ENCODE measurements at places on chromosomes 16 and 17.

- no peak for DNase-seq
Observed at GRCh38 chr17:49830605-49831004, 17.3 kb downstream of the TAC4 start.

DNA sequence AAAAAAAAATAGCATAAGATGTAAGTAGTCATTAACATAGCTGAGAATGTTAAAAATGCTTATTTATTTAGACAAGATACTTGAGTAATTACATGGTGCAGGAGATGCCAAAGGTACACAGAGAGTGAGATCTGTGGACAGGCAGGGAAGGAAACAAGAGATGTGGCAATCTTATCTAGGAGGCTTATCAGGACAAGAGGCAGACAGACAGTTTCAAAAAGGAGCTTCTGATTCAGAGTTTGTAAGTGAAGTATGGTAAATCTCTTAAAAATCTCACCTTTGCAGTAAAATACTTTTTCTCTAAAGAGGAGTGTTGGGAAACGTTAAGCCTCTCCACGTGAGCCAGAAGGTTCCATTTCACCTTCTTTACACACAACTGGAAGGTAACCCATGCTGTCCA lies 19.9 kb upstream of the GHDC start:
- DNase-seq = no peak

GRCh38 chr17:64406321-64407200 lies 15.9 kb upstream of the PECAM1 start:
- peak; percentile 20 for DNase-seq

GRCh38 chr17:61007980-61008379 lies 330.3 kb downstream of the BCAS3 start:
- DNase-seq = no peak

DNA sequence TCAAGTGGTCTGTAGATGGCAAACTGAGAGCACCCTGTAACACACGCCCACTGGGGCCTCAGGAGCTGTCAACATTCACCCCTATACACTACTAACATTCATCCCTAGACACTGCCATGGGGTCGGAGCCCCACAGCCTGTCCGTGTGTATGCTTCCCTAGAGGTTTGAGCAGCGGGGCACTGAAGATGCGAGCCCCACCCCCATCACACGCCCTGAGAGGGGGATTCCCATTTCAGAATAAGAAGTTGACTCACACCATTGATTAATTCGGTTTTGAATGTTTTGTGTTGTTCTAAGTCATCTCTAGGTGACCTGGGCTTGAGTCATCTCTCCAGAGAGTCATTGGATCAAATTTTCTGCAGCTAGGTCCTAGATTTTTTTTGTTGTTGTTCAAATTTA lies 37.3 kb upstream of the MMD start:
- DNase-seq = peak; percentile 81

DNA sequence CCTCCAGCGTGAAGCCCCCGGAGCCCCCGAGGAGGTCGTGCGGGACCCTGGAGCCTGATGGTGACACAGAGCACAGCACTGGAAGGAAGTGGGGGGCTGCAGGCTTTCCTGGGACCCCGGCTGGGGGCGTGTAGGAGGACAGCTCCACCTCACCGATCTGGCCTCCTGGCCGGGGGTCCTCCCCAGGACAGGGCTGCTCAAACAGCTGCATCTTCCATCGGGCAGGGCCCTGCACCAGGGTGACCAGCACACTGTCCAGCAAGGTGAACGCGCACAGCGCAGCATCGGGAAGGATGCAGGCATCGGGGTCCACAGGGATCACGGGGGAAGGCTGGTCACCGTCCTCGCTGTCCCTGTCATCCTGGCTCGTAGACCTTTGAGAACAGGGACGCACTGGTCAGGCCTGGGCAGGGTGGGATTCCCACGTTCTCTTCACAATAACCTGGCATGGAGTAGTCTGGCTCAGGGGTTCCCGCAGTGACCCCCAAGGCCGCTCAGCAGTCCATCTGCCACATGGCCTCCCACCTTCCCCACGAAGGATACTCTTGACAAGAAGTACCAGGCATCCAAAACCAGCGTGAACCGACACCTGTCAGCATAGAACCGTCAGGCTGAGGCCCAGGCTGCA lies 1.2 kb downstream of the FAAP100 start:
- DNase-seq = no peak

- peak; percentile 74 for DNase-seq
Observed at GRCh38 chr16:78957317-78958100, 643.0 kb downstream of the MAF start.

DNA sequence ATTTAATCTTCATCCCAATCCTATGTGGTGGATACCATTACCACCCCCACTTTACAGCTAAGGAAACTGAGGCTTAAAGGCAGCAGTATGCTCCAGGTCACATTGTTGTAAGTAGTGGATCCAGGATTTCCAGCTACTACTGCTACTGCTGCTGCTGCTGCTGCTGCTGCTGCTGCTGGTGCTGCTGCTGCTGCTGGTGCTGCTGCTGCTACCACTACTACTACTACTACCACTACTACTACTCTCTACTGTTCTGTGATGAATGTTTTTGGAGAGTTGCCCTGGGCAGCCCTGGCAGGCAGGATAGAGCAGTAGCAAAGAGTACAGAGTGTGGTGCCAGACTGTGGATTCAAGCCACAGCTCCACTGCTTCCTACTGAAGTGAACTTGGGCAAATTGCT lies 49.3 kb upstream of the SLC12A3 start:
- DNase-seq = no peak

GRCh38 chr17:1264196-1264595 lies 6.0 kb upstream of the BHLHA9 start:
- no peak for DNase-seq

DNA sequence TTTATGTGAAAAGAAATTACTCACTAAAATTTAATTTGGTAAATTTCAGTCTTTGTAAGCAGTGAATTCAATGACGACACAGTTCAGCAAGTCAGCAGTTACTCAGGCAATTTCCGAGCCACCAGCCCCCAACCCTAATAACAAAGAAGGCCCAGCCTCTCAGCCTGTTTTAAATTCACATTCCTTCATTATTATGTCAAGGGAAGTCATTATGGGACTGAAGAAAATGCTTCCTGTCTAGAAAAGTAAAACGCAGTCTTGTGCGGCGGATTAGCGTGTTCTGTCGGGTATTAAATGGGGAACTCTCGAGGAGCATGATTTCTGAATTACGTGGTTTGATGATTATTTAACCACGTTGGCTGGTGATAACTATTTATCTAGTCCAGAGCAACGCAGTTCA lies 177.6 kb downstream of the AIPL1 start:
- no peak for DNase-seq

DNA sequence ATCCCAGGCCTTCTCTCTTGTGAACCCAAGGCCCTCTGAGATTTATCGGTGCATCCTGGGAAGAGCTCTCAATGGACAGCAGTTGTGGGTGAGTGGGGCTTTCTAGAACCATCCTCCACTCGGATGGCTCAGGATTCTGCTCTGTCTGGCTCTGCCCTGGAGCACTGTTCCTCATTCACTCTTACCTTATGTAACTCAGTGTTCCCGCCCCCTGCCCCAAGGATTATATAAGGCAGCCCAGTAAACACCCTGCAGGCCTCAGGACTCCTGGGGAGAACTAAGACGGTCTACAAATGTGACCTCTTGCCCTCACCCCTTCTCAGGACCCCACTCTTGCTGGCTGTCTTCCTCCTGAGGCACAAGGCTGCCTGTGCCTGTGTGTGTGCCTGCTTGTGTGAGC lies 3.8 kb downstream of the RPRML start:
- no peak for DNase-seq

- no peak for DNase-seq
Observed at GRCh38 chr16:84032458-84033178, 10.0 kb downstream of the SLC38A8 start.

- DNase-seq = no peak
Observed at GRCh38 chr17:66684731-66685130, 150.2 kb upstream of the CACNG5 start.

- DNase-seq = no peak
Observed at GRCh38 chr16:79132701-79133100, 467.8 kb downstream of the MAF start.

- no peak for DNase-seq
Observed at GRCh38 chr17:79214940-79215604, 140.4 kb downstream of the ENGASE start.

DNA sequence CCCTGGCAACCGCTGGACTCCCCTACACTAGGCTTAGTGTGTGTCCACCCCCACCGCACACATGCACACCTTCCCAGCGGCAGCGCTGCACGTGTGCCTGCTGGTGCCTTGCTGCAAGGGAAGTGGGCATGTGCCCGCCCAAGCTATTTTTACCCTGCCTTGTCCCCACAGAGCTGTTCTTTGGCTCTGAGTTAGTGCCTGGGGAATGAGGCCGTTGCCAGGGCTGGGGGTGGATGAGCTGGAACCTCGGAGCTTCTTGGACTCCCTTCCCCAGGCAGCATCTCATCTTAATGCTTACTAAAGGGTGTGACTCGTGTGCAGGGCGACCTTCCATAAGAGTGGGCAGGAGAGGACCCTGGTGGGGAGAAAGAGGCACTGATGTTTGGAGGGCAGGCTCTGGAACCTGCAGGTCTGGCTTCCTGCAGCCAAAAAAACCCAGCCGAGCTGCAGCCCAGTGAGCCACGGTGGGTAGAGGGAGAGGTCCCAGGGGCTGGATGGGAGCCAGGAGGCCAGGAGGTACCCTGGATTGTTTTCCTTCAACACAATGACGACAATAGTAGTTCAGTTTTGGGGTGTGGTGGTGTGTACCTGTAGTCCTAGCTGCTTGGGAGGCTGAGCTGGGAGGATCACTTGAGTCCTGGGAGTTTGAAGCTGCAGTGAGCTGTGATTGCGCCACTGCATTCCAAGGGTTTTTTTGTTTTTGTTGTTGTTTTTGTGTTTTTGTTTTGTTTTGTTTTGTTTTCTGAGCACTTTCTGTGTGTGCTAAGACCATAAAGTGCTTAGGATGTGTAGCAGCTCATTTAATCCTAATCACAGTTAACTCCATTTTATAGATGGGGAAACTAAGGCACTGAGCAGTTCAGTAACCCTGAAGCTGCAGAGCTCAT lies 119.1 kb downstream of the RAB11FIP4 start:
- DNase-seq = no peak

DNA sequence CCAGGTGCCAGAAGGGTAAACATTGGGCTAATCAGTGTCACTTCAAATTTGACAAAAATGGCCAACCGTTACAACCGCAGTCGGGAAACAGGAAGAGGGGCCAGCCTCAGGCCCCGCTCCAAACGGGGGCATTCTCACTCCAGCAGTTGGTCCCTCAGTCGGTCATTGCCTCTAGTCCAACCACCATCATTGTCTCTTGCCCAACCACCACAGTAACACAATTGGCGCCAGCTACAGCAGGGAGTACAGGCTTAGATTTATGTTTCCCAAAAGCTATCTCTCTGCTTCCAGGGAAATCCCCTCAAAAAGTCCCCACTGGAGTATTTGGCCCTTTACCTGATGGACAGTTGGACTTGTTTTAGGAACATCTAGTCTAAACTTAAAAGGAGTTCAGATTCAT lies 20.3 kb downstream of the ALOX15B start:
- DNase-seq = no peak

- peak; percentile 77 for DNase-seq
Observed at GRCh38 chr17:75260641-75261335, 618 bp downstream of the GGA3 start.

GRCh38 chr16:55302635-55303034 lies 21.4 kb upstream of the IRX6 start:
- DNase-seq = no peak

DNA sequence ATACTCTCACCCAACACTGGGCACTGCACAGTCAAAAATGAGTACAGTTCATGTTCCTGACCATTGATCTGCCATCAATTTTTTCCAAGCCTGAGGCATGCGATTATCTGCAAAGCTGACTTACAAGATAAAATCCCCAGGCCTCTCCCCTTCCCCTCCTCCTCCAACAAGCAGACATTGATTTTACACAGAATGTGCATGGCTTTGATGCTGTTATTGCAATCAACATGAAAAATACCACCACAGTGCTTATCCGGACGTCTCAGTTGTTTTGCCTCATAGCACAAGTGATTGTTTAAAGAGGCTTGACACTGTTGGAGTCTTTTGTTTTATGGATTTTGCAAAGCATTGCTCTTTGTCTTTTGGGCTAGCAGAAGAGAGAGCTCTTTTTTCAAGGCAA lies 163.8 kb downstream of the TOX3 start:
- no peak for DNase-seq
